ENCODE measurements at places on chromosomes 6 and 20.

DNA sequence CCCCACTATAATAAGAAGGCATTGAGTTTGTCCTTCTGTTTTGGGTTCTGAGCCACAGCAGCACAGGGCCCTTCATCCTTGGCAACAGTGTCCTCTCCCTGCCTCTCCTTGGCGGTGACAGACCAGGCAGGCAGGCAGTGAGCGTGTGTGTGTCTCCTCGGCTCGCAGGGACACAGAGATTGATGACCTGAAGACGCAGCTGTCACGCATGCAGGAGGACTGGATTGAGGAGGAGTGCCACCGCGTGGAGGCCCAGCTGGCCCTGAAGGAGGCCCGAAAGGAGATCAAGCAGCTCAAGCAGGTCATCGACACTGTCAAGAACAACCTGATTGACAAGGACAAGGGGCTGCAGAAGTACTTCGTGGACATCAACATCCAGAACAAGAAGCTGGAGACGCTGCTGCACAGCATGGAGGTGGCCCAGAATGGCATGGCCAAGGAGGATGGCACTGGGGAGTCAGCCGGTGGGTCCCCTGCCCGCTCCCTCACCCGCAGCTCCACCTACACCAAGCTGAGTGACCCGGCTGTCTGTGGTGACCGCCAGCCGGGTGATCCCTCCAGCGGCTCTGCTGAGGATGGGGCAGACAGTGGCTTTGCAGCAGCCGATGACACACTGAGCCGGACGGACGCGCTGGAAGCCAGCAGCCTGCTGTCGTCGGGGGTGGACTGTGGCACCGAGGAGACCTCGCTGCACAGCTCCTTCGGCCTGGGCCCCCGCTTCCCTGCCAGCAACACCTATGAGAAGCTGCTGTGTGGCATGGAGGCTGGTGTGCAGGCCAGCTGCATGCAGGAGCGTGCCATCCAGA is 24.0 kb downstream of the SDCBP2 start:
- no peak for DNase-seq

DNA sequence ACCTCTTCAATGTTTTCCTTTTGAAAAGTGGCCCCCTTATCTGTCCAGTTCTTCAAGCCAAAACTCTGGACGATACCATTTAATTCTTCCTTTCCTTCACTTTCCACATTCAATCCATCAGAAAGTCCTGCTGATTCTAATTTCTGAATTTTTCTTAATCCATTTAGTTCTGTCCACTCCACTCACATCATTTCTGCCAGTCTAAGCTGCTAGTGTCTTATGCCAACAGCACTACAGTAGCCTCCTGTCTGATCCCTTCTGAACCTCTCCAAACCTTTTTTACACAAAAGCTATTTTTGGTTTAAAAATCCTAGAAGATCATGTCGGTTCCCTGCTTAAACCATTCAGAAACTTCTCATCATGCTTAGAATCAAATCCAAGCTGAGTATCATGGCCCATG is 24.5 kb upstream of the SNAP25 start:
- DNase-seq, result no peak

GRCh38 chr6:144248476-144249301 is 36.4 kb upstream of the UTRN start:
- no peak for DNase-seq

DNA sequence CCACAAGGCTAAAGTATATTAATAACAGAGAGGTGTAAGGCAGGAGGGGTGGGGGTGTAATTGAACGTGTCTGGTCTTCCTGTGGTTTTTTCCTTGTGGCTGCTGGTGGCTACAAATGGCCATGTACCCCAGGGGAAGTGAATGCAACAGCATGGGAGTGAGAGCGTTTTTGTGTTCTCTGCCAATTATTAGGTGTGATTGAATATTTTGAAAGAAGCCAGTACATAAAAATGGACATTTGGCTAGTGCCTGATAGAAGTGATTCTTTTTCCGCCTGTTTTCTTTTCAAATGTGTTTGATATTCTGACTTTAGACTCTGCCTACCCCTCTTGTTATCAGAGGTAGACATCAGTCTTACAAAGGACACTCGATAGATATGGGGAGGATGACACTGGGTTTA is 141.3 kb downstream of the PRL start:
- no peak for DNase-seq

DNA sequence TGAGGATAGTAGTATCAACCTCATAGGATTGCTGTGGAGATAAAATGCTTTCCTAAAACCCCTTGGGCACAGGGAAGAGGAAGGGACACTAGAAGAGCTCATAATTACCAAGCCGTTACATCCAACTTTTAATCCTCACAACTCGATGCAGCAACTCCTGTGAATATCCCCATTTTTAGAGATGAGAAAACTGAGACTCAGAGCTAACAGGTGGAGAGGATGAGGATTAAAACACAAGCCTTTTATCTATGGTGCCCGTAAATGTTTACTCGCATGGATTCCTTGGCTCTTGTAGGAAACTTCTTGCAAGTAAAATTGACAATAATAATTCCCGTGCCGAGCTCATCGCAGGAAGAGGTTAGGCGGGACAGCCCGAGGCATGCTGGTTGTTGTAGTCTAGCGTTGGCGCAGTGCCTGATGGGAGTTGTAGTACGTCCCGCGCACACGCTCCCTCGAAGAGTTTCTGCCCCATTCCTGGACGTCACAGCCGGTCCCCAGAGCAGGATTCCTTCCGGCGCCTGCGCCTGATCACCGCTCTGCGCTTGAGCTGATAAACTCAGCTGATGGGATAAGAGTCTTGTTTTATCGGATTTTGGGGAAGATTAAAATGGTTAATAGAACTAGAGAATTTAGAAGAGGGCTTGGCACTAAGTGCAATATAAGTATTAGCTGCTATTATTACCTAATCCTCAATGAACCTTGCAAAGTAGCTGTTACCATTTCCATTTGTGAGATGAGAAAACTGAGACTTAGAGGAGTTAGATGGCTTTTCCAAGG is 2.8 kb upstream of the UBE2V1 start:
- peak; percentile 89 for DNase-seq

DNA sequence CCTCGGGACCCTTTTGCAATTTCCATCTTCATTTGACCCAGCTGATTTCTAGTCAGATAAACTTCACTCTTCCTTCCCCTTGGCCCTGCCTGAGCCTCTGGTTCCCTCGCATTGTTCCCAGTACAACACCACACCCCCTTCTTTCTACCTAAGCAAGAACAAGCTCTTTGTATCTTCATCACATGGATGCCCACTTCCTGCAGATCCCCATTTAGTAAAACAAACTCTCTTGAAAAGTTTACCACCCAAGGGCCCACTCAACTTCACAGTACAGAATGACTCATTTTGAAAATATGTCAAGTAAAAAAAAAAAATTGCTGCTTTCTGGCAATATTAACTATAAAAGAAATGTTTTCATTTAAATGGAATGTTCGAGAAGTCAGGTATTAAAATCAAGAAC is 5.2 kb downstream of the FAXC start:
- no peak for DNase-seq

DNA sequence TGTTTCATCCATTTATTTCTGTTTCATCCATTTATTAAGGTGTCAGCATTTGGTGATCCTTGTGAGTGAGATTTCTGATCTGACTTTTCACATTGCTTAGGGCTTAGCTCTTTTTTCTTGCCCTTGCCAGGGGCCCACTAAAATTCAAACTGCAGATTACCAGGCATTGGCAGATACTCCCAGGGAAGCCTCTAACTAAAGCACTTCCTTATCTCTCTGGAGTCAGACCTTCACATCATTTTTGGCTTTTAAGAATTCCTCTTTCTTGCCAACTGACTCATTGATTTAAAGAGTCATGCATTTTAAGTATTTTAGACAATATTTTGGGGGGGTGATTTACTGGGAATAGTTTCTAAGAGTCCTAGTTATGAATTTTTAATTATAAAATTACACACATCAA is 2.6 kb upstream of the WFDC8 start:
- DNase-seq, result no peak

DNA sequence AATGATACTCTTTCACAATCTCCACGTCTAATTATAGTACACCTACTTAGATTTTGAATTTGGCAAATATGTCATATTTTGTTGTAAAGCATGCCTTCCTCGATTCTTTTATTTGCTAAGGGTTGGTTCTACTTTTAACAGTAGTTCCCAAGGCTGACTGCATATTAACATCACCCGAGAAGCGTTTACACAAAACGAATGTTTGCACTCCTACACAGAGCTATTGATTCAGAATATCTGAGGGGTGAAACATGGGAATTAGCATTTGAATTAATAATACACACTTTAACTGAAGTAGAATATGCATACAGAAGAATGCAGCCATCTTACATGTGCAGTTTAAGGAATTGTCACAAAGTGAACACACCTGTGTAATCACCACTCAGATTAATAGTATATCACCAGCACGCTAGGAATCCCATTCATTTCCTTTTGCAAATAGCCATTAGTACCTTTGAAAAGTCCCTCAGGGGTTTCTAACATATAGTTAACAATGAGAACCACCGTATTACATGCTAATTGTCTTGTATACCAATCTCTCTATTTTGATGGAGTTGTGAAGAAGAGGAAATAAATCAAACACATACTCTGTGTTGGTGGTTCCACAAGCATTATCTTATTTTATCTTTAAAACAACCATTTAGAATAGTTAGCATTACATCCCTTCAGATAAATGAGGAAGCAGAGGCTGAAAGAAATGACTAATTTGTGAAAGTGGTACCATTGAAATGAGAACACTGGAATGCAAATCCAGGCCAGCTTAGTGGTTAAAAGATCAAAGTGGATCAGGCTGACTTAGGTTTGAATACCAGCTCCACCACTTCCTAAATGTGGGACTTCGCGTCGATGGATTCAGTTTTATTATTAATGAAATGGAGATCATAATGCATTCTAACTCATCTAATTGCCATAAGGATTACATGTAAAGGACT is 317.6 kb downstream of the HDGFL1 start:
- no peak for DNase-seq

DNA sequence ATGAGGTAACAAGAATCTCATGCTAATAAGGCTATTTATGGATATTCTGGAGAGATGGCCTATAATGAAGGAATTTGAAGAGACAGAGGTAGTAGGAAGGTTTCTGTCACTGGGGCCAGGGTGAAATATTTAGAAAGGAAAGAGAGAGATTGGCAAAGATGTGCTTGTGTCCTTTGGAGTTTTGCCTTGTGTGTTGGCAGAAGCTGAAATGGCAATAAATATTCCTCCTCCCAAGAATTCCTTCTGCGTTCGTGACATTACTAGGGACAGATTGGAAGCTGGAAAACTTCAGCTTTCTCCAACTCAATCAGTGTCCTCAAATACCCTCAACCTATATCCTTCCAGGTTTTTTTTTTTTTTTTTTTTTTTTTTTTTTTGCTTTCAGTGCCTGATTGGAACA is 6.3 kb downstream of the SAMD5 start:
- no peak for DNase-seq

GRCh38 chr20:54716790-54717189 is 241.4 kb downstream of the DOK5 start:
- no peak for DNase-seq

DNA sequence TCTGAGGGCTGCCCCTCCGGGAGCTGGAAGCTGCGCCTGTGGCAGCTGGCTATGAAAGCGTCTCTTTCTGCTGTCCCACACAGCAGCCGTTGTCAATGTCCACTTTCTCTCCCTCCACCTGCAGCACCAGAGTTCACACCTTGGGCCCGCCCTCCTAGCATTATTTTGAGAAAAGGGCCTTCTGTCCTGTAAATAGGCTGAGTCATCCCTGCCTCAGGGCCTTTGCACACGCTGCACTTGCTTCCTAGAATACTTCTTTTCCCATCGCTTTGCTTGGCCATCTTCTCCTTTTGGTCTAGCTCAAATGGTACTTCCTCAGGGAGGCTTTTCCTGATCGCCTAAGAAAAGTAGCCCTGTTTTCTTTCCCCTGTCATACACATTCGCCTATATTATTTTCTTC is 69.3 kb upstream of the ZNFX1 start:
- DNase-seq, result no peak

DNA sequence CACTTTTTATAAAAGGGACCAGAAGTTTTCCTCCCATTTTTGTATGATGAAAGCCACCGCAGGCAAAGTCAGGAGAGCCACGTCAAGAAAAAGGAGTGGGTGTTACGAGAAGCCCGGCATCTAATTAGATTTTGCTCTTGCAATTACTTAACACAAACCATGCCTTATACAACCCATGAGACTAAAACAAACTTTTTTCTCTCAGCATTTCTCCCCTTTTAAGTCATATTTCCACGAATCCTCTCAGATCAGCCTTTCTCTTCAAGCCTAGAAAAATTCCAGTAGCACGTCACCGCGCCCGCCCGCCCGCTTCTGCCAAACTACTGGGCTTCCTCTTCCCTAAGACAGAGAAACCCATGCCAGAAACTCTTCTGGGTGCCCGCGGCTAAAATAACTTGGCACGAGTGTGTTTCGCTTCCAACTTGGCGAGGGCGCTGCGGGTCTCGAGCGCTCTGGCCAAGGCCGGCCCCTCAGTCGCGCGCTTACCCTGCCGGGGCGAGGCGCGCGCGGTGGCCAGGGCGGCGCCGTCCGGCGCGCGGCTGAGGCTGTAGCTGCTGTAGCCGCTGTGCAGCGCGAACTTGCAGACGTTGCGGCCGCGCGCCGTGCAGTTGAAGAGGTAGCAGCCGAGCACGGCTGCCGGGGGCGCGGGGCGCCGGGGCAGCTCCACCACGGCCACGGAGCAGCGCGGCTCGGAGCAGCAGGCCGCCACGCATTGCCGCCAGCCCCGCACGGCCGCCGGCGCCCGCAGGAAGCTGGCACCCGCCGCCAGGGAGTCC is 1.0 kb downstream of the LRP11 start:
- peak; percentile 34 for DNase-seq

- DNase-seq, result no peak
Measured at GRCh38 chr6:151506761-151507160, 12.9 kb downstream of the CCDC170 start.

- DNase-seq, result no peak
Measured at GRCh38 chr20:40322941-40323340, 366.1 kb downstream of the MAFB start.

- DNase-seq, result peak; percentile 82
Measured at GRCh38 chr20:25058051-25058846, at the start of gene ACSS1. TSS of gene ACSS1 (minus strand) at chr20:25058139. CDS start at chr20:25058102, 37 bp downstream.

DNA sequence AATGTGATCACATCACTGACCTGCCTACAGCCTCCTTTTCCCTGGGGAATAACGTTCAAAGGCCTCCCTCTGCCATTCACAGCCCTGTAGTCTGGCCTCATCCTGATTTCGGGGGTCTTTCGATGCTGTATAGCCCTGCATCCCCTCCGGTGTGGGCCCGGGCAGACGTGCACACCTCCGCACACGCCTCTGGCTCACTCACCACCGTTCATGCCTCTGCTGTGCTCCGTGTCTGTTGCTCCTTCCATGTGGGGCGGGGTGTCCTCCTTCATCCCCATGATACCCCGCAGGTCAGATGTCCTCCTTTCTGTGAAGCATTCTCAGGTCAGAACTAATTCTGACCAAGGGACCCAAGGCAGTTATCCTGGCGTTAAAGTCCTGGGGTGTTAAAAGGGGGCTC is 13.8 kb upstream of the RBM38 start:
- DNase-seq, result no peak

GRCh38 chr20:44700306-44700705 is 14.9 kb upstream of the CCN5 start:
- DNase-seq, result no peak
